PC-9 (cell line): ENCODE measurements at places on chromosomes 4 and X. TPM values are rescaled to one million over a fixed set of nuclear protein-coding genes. Genes with fewer than 3 reads are reported as not detected.

DNA sequence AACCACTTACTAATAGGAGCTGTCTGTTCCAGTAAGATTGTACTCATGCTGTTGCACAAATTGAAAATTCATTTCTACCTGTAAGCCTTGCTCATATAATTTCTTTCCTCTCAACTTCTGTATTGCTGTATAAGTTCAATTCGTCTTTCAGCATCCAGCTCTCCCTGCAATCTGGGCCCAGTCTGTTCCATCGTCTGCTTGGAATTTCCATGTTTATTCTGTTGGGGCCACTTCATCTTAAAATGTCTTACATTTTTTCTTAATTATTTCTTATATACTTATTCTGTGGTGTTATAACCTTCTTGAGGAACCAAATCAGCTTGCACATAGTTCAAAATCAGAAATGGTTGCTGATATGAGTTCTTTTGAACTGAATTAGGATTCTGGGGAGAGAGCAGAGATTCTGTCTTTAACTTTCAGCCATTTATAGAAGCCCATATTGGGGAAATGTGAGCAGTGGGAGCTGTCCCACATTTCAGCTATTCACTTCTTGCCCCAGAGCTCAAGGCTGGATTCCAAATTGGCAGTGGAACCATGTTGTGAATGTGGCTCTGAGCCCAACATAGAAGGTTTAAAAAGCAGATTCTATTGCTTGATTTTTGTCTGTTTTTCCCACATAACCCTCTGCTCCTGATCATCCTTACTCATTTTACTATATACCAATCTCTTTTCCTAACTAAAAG, 291.9 kb downstream of the BMPR1B start:
- no peak overlapping the region for H3K27ac ChIP-seq
- H3K4me3 ChIP-seq, result no peak overlapping the region
- no peaks in the 10 kb centered on the region for H3K4me1 ChIP-seq
- no peak for DNase-seq
- no peaks in the 10 kb centered on the region for H3K36me3 ChIP-seq

The GPRASP3 gene
- 3.5 and 5.3 TPM in 2 replicates for total RNA-seq

DNA sequence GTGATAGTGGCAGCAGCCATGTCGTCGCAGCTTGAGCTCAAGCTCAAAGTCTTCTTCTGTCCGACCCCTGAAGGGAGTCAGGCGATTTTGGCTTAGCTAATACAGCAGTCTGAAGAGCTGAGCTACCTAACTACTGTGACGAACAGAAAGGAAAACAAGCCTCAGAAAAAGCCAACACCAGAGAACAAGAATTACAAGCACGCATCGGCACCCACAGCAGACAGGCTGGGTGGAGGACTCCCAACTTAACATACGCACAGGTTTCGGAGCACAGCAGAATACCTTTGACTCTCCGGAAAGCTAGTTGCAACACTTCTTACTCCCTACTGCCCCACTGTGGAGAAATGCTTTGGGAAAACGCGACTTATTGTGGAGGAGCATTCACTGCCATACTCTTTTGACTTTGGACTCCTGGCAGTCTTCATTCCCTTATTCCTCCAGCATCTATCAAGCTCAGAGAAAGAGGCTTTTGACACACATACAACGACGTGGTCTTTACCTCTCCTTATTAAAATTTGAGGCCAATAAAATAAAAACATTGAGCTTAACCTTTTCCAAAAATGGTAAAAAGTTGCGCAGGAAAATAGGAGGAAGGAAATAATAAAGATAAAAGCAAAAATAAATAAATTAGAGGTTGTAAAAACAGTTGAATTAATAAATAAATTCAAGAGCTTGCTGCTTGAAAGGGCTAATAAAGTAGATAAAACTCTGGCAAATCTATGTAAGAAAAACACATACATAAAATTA, 41.3 kb upstream of the GPC3 start:
- DNase-seq, result peak; percentile 6
- no peaks in the 10 kb centered on the region for H3K27me3 ChIP-seq
- H3K4me1 ChIP-seq, result no peaks in the 10 kb centered on the region
- no peak overlapping the region for H3K27ac ChIP-seq
- H3K4me3 ChIP-seq, result no peak overlapping the region
- no peaks in the 10 kb centered on the region for H3K36me3 ChIP-seq

DNA sequence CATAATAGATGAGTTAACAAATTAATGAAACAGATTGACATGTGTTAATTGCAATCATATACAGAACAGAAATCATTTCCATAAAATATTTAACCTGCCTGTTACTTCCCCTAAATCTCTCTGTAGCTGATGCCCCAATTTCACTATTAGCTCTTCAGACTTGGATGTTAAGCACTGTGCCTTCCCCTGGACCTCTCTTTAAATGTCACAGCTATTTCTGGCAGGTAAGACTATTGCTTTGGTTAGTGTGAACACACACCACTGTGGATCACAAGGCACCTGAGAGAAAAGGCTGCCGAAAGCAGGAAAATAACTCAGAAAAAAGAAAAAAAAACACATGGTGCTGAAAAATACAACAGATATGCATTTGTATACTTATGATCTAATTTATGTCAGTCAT, 91.3 kb downstream of the SNCA start:
- H3K36me3 ChIP-seq, result no peaks in the 10 kb centered on the region
- no peak overlapping the region for H3K4me3 ChIP-seq
- no peak for DNase-seq
- no peaks in the 10 kb centered on the region for H3K27me3 ChIP-seq
- no peaks in the 10 kb centered on the region for H3K4me1 ChIP-seq
